ENCODE measurements at places on chromosomes 4 and X.

GRCh38 chr4:138487230-138487629 is 245.1 kb upstream of the SLC7A11 start:
- no peak for DNase-seq

DNA sequence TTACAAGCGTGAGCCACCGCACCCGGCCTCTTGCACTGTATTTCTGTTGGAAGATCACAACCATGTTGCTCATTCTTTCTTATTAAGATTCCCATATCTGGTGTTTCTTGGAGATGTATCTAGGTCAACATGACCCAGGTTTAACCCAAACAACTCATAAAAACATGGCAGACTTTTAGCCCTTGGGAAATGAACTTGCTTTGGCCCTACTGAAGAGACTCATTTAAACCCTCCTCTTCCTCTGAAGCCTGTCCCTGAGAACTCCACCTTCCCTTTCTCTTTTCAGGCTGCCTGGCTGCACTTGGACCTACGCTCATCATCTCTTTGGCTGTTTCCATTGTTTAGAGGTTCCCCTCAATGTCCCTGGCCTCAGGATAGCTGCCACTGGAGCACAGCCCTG is 22.8 kb upstream of the OPN1LW start:
- no peak for DNase-seq

GRCh38 chr4:5976431-5976830 is 41.8 kb downstream of the C4orf50 start:
- no peak for DNase-seq

- no peak for DNase-seq
Observed at GRCh38 chr4:150318971-150319370, 240.7 kb downstream of the DCLK2 start.

GRCh38 chr4:2411786-2412510 is 6.5 kb downstream of the ZFYVE28 start:
- DNase-seq = no peak

GRCh38 chr4:88097781-88098180 is 60.7 kb downstream of the ABCG2 start:
- DNase-seq = no peak

DNA sequence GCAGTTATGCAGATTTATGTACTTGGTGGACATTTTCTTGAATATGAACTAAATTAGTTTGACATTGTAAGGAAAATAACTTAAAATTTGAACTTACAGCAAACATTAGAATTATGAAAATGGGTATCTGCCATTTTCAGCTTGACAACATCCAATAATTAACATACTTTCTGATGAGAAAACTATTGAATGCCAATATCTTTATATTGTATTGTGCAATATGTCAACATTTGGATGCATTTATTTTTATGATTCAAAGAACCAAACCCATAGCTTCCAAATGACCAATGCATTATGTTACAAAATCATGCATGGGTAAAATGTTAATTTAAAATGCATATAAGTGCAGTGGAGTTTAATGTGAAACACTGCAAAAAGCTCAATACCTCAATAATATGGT is 562.5 kb downstream of the TRAM1L1 start:
- DNase-seq = no peak

DNA sequence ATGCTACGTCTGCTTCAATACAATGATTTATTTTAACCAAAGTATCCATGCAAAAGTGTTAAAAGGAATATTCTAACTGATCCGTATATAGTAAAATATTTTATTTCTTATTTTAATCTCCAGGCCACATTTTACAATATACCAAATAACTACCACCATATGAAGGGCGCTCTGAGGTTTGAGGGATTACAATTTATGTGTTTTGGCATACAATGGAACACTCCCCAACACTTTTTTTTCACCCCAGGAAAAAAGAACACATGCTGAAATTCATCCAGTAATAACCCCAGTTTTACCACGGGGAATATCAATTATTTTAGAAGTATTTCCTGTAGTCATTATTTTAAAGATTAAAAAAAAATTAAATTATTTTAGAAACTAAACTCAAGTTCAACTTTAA is 65.4 kb downstream of the APBB2 start:
- DNase-seq = no peak

DNA sequence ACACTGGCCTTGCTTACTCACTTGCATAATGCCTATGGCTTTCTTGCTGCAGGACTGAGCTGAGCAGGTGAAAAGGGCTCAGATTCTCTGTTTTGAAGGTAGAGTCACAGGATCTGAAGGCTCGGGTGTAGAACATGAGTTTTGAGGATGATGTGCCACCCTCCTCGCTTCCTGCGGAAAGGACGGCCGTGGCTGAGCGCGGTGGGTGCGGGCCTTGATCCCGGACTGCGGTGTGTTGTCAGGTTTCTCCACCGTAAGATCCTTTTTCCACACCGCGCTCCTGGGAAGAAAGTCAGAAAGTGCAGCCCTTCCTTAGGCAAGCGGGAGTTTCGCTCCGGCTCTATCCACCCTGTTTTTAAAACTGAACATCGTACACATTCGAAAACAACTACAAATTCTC is 36.2 kb downstream of the ZFP42 start:
- DNase-seq = no peak

DNA sequence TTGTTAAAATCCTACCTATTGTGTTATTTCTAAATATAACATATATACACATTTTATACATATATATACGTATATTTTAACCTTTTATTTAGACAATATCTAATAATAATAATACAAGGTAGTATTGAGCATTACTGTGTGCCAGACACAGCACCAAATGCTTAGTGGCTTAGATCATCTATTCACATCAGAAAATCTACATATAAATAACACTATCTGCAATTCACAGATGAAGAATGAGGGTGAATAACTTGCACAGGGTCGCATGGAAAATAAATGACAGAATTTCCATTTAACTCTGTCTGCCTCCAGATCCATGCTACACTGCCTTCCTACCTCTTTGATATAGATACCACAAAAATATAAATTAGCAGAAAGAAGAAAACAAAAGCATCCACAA is 37.7 kb downstream of the SHROOM4 start:
- no peak for DNase-seq

GRCh38 chrX:150753357-150753756 is 60.2 kb downstream of the MTMR1 start:
- no peak for DNase-seq

DNA sequence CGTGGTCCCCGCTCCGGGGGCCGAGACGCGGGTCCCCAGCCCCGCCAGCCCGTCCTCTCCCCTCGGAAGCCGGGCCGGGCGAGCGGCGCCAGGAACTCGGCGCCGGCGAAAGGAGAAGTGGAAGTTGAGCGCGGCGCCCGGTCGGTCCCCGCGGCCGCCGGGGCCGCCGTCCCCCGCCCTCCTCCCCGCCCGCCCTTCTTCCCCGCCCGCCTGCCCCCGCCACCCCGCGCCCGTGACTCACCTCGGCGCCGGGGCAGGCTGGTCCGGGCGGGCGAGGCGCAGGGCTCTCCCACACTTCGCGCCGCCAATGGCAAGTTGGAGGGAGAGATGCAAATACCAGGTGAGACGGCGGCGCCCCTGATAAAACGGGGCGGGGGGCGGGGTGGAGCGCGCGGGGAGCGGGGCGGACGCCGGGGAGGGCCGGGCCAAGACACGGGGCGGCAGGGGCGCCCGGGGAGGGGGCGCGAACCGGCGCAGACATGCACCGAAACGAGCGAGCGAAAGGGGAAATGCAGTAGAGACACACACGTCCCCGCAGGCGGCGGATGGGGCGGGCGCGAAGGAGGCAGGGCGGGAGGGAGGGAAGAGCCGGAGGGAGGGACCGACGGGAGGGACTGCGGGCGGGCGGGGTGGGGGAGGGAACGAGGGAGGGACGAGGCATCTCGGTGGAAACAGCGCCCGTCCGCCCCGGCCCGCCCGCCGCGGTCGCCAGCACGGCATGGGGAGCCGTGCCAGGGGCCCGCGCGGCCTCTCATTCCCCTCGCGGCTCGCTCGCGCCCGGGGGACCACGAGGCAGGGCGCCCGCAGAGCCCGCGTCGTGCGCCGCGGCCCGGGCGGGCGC is at the start of gene ELF4:
Gene ELF4, minus strand, starts transcription at position 119 of the 841 bp plus-strand sequence. CDS start 29,167 bp downstream, outside the sequence.
- DNase-seq = peak; percentile 28

Data from stimulated activated CD4-positive, alpha-beta T cell treated with anti-CD3 and anti-CD28 coated beads, Interleukin-1b, Interleukin-23, amount 100 ng/mL, for 1 hour (primary cell).